ENCODE measurements at places on chromosomes 16 and 17. TPM values are rescaled to one million over a fixed set of nuclear protein-coding genes. Genes with fewer than 3 reads are reported as not detected.

The DNAH17 gene
- total RNA-seq, result 0.59 TPM

The HOXB13 gene
- 11.1 TPM for total RNA-seq

The CD79B gene
- 2.6 TPM for total RNA-seq

The FOXJ1 gene
- 2.0 TPM for total RNA-seq

The PRAC2 gene
- total RNA-seq, result 40.8 TPM

The TSPOAP1 gene
- total RNA-seq, result 4.2 TPM

The TP53TG3 gene
- total RNA-seq, result not detected

The CDH3 gene
- 115 TPM for total RNA-seq

The FGF11 gene
- total RNA-seq, result 20.7 TPM

The KIF18B gene
- total RNA-seq, result 17.9 TPM
